ENCODE measurements at places on chromosomes 11 and 22.

DNA sequence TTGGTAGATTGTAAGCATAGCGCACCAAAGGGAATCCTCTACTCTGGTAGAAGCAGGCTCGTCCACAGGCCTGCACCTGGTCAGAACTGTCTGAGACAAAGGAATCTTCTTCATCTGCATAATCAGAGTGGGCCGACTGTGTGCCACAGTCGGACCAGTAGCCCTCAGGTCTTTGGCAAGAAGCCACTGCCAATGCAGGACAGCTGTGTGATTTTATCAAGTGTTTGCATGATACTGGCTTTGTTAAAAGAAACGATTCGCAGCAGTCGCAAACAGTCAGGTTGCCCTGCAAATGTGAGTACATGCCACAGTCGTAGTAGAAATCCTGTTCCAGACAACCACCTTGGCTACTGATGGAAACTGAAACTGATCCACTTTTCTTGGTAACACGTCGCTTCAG lies 4.9 kb upstream of the CCDC34 start:
- DNase-seq, result peak; percentile 84

DNA sequence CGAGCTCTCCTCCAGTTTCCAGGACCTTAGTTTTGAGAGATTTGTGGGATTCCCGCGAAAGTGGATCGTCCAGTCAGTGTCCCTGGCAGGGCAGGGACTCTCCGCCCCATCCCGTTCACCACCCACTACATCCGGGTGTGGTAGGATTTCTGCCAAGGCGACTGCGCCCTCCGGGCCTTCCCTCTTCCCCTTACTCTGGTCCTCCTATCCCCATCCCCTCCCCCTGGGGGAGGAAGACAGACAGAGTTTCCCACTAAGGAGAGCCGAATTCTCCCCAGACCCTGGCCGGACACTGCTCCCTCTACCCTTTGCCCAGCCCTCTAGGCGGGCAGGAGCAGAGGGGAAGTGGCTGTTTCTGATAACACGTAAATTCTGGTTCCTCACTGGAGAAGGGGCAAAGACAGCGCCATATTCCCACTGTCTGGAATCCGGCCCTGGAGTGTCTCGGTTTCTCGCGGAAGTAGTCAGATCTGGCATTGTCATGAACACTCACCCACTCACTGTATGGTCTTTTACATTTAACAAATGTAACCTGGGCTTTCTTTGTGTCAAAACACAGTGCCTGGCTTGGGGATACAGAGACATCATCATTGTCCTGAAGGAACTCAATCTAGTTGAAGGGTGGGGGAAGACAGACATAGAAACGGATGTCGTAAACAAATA lies 1.1 kb upstream of the NECTIN1 start:
- DNase-seq, result no peak

DNA sequence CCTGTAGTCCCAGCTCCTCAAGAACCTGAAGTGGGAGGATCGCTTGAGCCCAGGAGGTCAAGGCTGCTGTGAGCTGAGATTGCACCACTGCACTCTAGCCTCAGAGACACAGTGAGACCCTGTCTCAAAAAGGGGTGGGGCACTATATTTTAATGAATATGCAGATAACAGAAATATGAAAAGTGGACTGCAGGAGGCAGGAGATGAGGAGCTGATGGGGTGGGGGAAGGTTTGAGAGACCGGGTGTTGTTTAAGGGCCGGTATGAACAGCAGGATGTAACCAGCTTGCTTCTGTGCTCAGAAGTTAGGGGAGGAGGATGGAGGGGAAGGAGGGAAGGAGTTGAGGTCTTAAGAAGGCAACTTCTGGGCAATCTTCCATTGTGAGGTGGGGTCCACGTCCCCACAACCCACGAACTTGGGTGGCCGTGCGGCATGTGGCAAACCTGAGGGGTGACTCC lies 1.3 kb upstream of the B4GALNT4 start:
- no peak for DNase-seq

DNA sequence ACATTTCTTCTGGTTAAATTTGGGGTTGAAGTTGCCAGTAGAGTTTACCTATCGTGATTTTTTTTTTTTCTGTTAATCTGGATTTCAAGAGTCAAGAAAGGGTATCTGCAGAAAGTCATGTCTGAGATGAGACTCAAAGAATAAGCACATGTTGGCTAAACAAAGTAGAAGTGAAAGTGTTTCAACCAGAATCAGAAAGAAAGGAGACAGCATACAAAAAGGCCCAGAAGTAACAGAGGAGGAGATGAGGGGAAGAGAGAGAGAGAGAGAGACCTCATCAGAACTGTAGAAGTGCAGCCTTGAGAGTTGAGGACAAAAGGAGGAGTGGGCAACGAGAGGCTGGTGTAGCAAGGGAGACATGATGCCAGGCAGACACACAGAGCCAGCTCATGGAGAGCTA lies 54.9 kb downstream of the SVIP start:
- DNase-seq, result no peak

DNA sequence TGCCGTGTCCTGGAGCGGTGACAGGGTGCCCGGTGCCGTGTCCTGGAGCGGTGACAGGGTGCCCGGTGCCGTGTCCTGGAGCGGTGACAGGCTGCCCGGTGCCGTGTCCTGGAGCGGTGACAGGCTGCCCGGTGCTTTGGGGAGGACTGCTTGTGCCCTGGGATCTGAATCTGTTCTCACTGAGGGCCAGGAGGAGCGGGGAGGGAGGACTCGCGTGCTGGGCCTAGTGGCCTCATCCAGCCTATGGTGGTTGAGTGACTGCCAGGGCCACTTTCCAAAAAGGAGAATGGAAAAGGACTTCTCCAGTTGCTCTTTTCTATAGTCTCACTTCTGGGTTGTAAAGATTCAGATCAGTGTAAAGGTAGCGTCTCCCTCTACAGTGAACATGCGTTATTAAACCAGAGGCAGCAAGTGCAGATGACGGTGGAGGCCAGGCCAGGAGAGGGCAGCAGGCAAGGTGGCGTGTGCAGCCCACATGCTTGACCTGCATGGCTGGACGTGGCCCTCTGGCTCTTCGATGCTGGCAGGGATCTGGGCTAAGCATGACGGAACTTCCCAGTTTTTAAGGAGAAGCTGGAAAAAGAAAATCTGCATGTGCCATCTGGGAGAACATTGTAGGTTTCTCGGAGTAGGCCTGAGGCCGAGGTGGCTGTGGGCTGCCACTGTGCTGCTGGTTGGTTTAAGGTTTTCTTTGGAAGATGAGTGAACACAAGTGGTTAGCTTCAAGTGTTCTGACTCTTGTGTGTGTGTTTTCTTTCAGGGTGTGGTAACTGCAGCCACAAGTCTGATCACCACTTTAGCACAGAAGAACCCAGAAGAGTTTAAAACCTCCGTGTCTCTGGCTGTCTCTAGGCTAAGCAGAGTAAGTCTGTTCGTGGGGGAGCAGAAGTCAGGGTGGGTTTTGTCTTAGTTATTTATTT lies 55.0 kb downstream of the AP2A2 start:
- DNase-seq, result no peak

GRCh38 chr22:38740116-38740723 lies 15.6 kb downstream of the SUN2 start:
- no peak for DNase-seq

GRCh38 chr11:14857621-14858020 lies 34.4 kb downstream of the CYP2R1 start:
- DNase-seq, result no peak

GRCh38 chr11:774873-775592 lies 2.3 kb downstream of the GATD1 start:
- DNase-seq, result no peak

DNA sequence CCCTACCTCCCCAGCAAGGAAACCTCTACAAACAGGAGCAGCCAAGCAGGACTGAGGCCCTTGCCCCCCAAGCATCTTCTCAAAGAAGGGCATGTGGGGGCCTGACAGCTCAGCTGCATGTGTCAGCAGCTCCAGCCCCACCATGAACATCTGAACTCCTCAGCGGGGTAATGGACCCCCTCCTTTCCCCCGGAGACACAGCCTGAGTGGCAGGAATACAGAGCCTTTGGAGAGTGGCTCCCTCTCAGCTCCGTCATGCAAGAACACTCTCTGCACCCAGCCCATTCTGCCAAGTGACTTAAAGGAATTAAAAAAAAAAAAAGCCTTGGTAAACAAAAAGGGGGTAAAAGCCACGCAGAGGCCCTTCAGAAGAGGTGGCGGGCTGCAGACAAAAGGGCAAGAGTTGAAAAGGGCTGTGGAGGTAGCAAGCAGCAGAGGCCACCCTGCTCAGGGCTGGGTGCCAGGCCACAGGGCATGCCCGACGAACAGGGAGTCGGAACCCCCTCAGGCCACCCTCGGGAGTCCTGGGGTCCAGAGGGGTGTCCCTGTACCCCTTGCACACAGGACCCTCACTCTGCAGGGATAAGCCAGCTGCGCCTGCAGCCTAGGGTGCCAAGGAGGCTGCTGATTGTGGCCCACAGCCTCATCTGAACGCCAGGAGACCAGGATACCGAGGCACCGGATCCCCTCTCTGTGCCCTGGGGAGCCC lies 62.5 kb downstream of the MACROD1 start:
- no peak for DNase-seq

DNA sequence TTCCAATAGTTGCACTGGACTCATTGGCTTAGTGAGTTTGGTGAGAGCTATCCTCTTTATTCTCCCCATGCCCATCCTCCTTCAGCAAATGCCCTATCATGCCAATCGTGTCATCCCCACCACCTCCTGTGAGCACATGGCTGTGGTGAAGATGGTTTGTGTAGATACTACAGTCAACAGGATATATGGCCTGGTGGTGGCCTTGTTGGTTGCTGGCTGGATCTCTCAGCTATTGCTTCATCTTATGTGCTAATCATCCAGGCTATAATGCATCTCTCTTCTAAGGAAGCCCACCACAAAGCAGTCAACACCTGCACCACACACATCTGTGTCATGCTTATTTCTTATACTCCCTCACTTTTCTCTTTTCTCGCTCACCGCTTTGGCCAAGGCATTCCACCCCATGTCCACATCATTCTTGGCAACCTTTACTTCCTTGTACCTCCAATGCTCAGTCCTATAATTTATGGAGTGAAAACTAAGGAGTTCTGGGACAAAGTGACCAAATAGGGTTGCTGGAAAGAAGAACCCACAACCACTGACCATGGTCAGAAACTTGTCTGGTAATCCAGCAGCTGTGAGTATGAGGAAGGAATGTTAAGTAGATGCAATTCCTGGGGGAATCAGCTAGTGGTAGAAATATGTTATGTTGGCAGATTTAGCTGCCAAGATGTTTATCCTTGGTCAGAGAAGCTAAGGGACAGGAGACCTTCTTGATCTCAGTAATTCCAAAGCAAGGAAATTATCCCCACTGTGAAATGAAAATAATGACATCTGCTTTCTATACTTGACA lies 16.3 kb upstream of the OR56B1 start:
- no peak for DNase-seq

DNA sequence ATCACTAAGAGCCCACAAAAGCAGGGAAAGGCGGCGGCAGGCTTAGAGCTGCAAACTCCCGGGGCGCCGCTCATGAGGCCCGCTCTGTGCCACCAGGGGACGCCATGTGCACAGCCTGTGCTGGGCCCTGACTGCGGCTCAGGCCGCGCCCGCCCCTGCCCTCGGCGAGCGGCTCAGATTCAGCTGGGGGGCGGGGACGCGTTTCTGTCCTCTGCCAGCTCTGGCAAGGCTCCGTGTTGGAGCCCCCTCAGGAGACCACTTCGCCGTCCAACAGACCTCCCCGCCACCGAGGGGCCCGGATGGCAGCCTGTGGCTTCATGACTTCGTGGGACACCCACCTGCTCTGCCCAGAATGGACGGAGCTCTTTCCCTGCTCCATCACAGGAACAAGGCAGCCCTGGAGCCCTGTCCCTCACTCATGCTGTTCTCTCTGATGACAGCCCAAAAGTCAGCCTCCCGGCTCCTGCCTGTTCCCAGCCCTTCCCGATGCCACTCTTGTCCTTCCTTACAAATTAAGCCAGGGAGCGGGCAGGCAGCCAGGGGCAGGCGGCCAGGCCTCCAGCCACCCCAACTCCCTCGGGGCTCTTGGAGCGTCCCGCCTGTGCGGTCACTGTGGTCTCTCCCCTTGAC lies 69.1 kb downstream of the NAT10 start:
- DNase-seq, result peak; percentile 74

DNA sequence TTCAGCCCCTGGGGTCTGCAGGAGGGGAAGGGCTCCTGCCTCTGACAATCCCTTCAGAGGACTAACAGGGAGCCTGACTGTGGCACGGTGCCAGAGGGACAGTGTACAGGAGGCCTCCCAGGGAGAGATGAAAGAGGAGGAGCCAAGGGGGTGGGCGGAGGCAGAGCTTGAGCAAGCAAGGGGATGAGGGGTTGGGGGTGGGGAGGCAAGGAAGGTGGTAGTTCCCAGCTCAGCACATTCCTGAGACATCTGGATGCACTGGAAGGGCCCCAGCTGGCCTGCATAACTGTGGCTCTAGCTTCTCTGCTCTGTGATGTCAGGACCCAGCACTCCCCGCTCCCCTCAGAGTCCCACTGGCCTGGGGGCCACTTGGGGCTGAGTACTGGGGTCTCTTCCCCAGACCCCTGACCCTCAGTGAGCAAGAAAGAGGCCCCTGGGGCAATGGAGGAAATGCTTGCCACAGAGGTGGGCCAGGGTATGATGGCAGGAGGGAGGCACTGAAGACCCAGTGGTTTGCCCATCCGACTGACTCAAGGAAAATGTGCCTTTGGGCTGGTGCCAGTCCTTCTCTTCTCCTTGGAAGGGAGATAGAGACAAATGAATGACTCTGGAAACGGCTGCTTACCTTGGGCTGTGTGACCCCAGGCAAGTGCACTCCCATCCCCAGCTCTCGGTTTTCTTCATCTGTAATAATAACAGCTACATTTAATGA lies 13.3 kb downstream of the CREB3L1 start:
- DNase-seq, result peak; percentile 9

DNA sequence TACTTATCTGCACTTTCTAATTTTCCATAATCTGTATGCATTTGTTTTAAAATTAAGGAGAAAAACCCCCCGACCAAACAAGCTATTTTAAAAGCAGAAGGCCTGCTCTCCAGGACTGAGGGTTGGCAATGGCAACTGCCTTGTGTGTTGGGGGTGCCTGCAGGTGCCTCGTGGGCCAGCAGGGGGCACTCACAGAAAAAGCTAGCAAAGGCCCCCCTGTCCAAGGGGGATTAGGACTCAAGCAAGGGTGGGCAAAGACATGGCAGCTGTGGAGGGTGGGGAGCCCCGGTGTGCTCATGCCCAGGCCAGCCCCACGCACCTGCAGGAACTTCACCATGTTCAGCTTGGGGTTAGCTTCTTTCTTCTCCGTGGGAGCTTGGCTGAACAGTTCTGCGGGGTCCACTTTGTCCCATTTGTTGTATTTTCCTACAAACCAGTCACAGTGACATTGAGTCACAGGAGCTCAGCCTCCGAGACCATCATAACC lies 10.3 kb downstream of the TOP3B start:
- no peak for DNase-seq

- no peak for DNase-seq
These were observed 52.0 kb downstream of the NRXN2 start for GRCh38 chr11:64670975-64671374.

DNA sequence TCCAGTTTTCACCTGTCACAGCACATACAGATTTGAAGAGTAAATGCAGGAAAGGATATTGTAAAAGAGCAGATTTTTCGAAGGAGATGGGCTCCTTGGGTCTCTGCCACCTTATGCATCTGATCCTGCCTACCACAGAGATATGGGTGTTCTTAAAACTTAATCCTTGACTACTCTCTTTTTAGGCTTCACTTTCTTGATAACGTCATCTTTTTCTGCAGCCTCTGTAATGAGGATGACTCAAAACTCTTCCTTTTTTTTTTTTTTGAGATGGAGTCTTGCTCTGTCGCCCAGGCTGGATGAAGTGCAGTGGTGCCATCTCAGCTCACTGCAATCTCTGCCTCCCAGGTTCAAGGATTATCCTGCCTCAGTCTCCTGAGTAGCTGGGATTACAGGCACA lies 7.8 kb downstream of the PRR14L start:
- DNase-seq, result no peak

GRCh38 chr11:57434640-57435546 lies 8.0 kb upstream of the SLC43A3 start:
- no peak for DNase-seq

- peak; percentile 63 for DNase-seq
These were observed 1.5 kb upstream of the CD151 start for GRCh38 chr11:831118-831864.
